GM23248 (cell line): ENCODE measurements at places on chromosomes 6 and 20. TPM values are rescaled to one million over a fixed set of nuclear protein-coding genes. Genes with fewer than 3 reads are reported as not detected.
A peak's percentile ranks its signal among the peaks of the same experiment; 100 is the strongest.

The SCAF8 gene
- polyA plus RNA-seq: 10.3 and 11.7 TPM in 2 replicates

The ERVFRD-1 gene
- polyA plus RNA-seq: 0.05 TPM in 1 of 2 replicates, not detected in the other

The NEURL2 gene
- 1.4 and 2.1 TPM in 2 replicates for polyA plus RNA-seq

The TPD52L1 gene
- 11.3 and 12.3 TPM in 2 replicates for polyA plus RNA-seq

The UNC93A gene
- not detected in 2 replicates for polyA plus RNA-seq

The C6orf163 gene
- polyA plus RNA-seq: 0.19 and 0.33 TPM in 2 replicates

The MEP1A gene
- polyA plus RNA-seq: not detected in 2 replicates

The DCBLD1 gene
- polyA plus RNA-seq: 24.0 and 25.1 TPM in 2 replicates

GRCh38 chr20:33490934-33491656 lies 1.2 kb downstream of the CBFA2T2 start:
- peak; percentile 59 for DNase-seq

- DNase-seq: peak; percentile 3
These were observed 55.0 kb downstream of the BTBD9 start for GRCh38 chr6:38584731-38585130.

DNA sequence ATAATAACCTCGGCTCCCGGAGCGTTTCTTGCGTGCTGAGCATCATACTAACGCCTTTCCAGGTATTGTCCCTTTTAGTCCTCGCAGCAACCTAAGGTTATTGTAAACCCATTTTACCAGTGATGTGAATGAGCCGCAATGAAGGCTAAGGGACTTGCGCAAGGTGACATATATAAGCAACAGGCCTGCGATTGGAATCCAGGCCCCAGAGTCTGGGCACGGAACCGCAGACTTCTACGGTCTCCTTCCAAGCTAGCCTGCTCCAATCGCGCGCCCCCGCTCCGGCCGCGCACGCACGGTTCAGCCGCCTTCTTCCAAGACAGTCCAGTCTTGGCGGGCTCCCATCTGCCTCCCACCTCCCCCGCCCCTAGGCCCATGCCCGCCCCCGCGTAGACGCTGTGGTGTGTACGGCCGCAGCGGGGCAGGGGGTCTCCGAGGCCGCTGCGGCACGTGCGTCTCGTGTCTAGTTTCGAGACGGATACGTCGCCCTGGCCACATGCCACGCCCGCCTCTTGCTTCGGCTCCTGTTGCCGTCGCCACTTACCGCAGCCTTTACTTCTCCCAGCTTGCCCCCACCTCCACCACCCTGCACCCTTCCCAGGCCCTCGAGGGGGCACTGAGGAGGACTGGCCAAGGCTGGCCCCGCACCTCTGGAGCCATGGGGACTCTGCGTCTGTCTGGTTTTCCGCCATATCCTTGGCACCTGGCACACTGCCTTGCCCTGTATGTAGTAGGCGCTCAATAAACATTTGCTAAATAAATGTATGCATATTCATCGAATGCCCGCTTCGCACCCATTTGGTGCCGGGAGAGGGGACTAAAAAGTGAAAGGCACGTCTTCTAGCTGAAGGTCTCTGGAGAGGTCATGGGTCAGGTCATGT lies 855 bp upstream of the GFOD1 start:
- DNase-seq: peak; percentile 57

DNA sequence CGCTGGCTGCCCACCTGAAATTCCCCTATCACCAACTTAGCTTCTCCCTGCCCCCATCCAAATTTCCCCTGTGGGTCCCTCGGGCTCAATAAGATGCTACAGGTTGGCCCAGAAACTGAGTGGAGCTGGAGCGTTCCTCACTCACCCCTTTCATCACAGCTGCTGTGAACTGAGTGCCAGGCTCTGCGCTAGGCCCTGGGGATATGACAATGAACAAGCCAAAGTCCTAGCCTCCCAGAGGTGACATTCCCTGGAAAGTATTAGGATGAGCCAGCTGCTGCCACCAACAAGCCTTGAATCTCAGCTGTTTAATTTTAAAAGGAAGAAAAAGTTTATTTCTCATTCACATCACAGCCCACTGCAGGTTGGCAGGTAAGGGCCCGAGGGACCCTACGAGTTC lies 86.6 kb upstream of the EYA2 start:
- DNase-seq: no peak

- DNase-seq: no peak
These were observed 453.2 kb downstream of the TFAP2A start for GRCh38 chr6:9961646-9962045.

DNA sequence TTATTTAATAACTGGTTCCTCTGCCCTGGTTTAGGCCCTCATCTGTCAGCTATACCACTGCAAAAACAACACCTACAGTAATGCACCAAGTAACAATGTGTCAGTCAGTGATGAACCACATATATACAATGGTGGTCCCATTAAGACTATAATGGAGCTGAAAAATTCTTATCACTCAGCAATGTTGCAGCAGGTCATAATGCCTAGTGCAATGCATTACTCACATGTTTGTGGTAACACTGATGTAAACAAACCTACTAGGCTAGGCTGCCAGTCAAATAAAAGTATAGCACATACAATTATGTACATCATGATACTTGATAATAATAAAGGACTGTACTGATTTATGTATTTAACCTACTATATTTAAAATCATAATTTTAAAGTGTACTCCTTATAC lies 31.3 kb downstream of the RARS2 start:
- no peak for DNase-seq

GRCh38 chr6:157646012-157646411 lies 177.0 kb upstream of the SNX9 start:
- DNase-seq: no peak
